ENCODE measurements at places on chromosomes 2 and 18.
A peak's percentile ranks its signal among the peaks of the same experiment; 100 is the strongest.

- DNase-seq = no peak
Observed at GRCh38 chr2:146228466-146229058, 1616.3 kb upstream of the ACVR2A start.

DNA sequence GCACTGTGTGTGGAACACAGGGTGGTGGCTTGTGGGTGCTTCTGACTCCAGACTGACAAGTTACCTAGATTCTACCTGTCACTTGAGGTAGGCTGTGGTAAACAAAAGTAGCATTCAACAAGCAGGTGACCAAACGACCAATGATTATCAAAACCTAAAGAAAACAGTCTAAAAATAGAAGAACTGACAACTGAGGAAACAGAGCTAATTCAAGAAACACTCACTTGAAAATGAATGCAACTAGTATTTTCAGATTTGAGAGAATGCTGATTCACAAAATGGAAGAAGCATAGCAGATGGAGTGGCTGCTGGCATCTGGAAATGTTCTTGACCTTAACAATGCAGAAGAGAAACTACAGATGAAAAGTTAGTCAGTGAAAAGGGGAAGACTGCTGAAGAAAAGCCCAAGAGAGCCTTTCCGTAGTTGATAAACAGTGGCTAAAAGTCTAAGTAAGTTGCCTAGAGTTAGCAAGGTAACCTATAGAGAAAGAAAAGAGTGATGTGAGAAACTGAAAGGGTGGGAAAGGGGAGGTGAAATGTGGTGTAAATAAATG, 170.4 kb downstream of the NCK2 start:
- no peak for DNase-seq

DNA sequence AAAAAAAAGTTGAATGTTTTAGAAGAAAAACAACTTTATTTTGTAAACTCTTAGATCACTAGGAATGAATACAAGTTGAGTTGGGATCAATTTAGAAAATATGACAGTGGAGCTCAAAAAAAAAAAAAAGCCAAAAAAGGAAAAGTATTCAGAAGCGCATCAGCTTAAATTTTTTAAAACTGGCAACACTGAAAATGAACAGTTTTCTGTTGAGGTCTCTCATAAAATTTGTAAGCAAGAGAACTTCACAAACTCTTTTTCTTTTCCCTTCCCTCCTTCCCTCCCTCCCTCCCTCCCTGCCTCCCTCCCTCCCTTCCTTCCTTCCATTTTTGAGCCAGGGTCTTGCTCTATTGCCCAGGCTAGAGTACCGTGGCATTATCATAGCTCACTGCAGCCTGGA, 143.9 kb downstream of the B3GNT2 start:
- no peak for DNase-seq

GRCh38 chr18:53402670-53403069, 821.8 kb downstream of the MBD2 start:
- DNase-seq = no peak

- DNase-seq = no peak
Observed at GRCh38 chr18:35511833-35512232, 14.1 kb upstream of the INO80C start.

GRCh38 chr2:30213326-30213725, 18.0 kb upstream of the LBH start:
- DNase-seq = no peak

GRCh38 chr2:200423541-200423940, 86.3 kb downstream of the KCTD18 start:
- no peak for DNase-seq

DNA sequence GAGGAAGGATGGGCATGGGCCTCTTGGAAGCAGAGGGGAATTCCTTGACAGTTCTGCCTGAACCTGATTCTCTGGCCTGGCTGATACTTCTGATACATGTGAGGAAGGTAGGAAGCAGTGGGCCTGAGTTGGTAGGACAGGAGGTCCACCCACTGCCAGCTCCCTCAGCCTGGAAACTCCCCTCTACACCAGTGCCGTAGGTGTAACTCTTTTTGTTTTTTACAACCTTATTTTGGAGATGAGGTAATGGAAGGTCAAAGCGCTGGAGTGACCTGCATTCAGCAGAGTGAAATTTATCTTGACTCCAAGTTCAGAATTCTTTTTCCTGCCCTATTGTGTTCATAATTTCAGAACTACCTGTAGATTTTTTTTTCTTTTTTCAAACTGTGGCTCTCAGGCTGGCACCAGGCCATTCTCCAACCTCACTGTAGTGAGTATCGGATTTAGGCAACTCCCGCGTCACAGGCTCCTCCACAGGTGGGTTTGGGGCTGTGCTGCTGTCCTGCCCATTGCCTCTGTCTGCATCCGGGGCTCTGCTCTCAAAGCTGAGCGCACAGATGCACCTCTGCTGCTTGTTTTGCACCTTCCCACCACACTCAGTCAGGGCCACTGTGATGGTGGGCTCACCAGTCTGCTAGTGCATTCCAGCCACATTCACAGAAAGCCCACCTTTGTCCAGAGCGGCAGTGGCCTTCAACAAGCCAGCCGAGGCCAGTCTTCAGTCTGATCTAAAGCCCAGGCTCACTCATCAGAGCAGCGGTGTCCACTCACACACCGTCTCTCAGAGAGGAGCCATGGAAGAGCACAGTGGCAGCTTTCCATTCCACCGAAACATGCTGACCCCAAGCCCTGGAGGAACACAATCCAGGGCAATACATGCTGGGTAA, 87.2 kb downstream of the UXS1 start:
- DNase-seq = no peak

DNA sequence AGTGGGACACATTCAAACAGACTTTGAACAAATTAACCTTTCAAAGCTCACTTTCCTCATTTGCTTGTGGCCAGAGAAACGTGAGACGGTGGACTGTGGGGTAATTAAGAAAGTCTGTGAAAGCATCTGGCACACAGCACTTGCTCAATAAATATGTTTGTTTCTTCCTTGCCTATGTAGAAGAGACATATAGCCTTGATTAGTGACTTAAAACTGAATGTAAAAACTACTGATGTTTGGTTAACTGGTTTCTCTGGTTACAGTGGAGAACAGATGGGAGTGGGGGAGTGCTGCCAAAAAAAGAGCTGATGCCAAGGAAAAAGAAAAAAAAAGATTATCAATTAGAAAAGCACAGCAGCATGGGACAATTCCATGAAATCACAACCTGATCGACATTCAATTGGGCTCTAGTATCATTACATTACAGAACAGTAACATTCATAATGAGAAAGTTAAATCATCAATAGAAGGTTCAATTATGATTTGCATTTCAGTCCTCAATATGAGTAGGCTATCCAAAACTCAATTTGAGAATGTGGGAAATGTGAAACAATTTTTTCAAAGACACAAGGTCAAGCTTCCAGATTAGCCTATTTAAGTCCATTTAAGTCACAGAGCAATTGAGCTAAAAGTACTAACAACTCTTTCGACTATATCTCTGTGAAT, 14.7 kb downstream of the CUL3 start:
- DNase-seq = no peak

- DNase-seq = no peak
Observed at GRCh38 chr2:51032751-51033330, 909 bp upstream of the NRXN1 start.

GRCh38 chr2:210842896-210843295, 286.5 kb downstream of the CPS1 start:
- no peak for DNase-seq

DNA sequence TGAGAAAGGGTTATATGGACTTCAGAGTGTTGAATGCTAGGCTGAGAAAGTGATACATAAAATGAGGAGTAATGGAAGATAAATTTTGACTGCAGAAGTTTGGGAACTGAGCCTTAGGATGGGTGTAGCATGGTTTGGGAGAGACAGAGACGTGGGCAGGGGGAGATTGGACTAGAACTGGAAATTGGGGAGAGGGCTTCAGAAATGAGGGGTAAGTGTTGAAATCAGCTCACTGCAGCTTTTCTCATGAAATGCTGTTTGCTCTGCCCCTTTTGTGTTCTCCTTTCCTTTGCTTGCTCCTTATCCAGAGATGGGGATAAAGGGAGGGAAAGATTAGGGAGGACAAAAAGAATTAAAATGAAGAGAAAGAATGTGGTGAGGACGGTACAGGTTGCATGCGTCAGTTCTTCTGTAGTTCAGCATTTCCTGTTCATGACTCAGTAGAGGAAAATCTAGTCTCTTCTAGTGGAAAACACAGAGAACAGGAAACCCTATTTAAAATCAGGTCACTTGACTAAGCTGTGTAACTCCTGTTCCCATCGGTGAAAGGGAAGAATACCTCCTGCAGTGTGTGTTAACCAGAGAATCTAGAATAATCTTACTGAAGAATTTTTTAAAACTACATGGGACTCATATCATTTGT, 105.6 kb downstream of the CRIM1 start:
- no peak for DNase-seq

GRCh38 chr2:26302846-26303245, 43.1 kb upstream of the SELENOI start:
- DNase-seq = no peak

- no peak for DNase-seq
Observed at GRCh38 chr2:160326786-160327185, 126.7 kb upstream of the ITGB6 start.

GRCh38 chr2:203804764-203805485, 62.6 kb upstream of the CTLA4 start:
- DNase-seq = no peak

DNA sequence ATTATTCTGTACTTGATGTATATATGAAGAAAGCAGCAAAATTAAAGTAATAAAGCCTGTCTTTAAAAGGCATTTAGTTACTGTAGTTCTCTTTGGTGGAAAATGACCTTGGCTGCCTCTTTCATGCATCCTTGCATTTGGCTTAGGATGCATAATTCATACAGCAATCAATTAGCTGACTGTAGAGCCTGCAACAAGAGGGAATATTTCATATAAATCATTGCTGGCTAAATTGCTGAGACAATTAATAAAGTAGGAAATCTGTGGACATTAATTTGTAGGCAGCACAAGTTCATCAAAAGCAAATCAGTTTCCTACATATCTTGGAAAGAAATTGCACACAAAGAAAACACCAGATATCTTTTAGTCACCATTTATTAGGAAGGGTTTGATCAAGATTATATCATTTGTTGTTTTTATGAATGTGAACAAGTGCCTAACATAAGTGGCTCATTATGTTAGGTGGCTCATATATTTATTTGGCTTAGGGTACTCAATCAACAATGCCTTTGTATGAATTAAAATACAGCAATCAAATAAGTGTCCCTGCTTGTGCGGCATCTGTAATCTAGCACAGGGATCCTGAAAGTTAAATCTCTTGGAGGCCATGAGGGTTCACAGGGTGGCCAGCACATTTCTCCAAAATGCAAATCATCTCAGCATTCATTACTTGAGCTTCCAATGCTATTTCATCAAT, 220.4 kb upstream of the SPOPL start:
- DNase-seq = no peak

DNA sequence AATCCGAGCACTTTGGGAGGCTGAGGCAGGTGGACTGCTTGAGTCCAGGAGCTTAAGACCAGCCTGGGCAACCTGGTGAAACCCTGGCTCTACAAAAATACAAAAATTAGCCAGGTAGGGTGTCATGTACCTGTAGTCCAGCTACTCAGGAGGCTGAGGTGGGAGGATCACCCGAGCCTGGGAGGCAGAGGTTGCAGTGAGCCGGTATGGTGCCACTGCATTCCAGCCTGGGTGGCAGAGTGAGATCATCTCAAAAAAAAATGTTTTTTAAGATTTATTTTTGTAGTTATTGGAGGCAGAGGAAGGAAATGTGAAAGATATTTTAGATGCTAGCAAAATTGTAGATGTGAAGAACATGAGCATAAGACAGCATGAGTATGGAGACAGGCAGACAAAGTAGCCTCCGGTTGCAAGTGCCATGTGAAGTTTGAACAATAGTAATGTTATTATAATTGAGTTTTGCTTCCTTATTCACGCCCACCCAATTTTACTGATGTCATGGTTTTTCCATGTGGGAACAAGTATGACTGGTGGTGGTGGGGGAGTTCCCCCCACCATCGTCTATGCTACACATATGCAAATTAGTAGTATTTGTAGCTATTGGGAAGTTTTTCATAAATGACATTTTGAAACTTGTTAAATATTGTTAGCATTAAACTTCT, 18.0 kb downstream of the REL start:
- no peak for DNase-seq

GRCh38 chr2:124967325-124967724, 942.2 kb downstream of the CNTNAP5 start:
- no peak for DNase-seq

GRCh38 chr2:28590496-28591301, 94.8 kb downstream of the PLB1 start:
- no peak for DNase-seq

DNA sequence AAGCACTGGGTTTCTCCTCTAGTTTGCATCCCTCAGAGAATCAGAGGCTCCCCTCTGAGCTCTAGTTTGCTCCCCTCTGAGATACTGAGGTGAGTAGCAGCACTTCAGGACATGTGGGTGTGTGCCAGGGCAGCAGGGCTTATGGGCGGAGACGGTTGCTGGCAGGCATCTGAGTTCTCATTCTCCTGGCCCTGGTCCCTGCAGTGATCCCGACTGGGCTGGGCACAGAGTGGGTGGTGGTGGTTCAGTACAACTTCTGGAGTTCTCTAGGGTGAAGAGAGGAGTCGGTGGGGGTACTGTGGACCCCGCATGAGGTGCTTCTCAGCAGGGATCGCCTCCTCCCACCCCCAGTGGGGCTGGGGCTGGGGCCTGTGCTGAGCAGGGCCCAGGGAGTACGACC, 47.9 kb downstream of the BOLA3 start:
- no peak for DNase-seq

GRCh38 chr18:63552581-63552980, 10.4 kb downstream of the SERPINB12 start:
- no peak for DNase-seq

DNA sequence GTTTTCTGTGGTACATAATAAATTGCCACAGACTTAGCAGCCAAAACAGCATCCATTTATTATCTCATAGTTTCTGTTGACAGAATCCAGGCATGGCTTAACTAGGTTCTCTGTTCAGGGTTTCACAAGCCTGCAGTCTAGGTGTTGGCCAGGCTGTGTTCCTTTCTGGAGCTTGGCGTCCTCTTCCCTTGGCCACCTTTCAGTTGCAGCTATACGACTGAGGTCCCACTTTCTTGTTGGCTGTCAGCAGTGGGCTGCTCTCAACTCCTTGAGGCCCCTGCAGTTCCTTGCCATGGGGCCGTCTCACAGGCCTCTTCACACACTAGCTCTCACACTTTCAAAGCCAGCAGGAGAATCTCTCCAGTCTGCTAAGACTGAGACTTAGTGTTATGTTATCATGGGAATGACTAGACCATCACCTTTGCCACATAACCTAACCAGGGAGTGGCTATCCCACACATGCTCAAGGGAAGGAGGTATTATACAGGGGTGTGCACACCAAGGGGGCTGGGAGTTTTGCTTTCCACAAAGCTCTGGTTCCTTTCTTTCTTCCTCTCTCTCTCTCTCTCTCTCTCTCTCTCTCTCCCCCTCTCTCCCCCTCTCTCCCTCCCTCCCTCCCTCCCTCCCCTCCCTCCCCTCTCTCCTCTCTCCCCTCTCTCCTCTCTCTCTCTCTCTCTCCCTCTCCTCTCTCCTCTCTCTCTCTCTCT, 15.8 kb downstream of the RIOK3 start:
- no peak for DNase-seq

- peak; percentile 1 for DNase-seq
Observed at GRCh38 chr18:711310-711656, 1.1 kb downstream of the ENOSF1 start.
